Head of caudate nucleus (tissue), 42 donors: ENCODE measurements at places on chromosomes 7 and 10.

GRCh38 chr7:70785427-70785826, 346.5 kb upstream of the GALNT17 start:
- DNase-seq, result no peak

GRCh38 chr7:129240119-129240820, 15.4 kb downstream of the AHCYL2 start:
- no peak for DNase-seq

DNA sequence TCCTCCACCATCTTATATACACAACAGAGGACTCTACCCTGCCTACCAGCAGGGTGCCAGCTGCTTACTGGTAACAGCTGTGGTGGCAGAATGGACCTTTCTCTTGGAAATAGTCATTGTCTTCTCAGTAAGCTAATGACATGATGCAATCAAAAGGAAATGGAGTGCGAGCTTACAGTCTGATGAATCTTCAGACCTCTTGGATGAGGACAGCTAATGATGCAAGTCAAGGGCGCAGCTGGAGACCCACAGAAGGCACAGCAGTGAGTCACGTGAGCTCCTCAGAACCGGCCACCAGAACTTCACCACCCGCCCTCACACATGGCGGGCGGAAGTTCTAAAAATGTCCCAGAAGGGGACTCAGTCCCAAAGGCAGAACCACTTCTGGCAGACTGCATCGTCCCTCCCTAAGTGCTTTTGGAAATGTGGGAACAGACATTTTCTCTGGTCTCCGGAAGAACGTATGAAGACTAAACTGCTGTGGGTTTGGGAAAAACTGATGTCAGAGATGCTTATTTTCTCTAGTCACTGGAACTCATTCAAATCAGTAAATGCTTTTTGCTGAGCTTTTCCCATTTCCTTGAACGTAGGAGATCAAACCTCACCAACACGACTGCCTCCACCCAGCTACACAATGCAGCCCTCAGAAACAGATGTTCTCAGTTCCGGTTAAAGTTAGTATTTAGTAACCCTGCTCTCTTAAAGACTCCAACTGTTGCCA, 96.4 kb downstream of the FAS start:
- no peak for DNase-seq

DNA sequence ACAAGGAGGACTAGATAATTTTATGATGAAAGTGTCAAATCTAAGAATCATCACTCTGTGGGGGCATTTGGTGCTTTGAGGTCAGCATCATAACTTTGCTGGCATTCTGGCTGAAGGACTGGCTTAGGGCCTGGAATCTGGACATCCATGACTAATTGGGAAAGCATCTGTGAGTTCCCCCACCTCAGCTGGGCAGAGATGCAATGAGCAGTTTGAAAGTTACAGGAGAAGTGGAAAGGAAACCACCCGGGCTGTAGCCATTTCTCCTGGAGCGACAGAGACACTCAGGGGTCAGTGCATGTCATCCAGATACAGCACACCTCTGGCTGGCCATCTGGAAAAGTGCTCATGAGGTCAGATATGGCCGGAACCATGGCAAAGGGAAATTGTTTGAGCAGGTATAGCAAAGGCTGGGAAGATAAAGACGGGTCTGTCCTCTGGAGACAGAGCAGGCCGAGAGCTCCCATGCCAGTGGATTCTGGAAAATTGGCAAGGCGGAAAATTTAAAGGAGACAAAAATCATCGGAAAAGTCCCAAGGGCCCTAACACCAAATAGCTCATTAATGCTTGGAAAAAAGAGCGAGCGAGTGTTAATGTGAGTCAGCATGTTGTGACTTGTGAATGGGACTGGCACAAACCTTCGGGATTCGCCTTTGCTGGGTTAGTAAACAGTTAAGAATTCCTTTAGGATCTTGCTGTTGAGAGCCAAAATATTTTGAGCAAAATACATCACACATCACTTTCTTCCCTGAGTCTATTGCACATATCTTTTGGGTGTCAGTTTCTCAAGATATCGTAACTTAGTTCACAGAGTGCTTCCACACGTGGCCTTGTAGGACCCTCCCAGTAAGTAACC, 188.4 kb upstream of the AGK start:
- DNase-seq, result no peak

GRCh38 chr10:120824881-120825309, 26.3 kb upstream of the WDR11 start:
- peak; percentile 34 for DNase-seq

DNA sequence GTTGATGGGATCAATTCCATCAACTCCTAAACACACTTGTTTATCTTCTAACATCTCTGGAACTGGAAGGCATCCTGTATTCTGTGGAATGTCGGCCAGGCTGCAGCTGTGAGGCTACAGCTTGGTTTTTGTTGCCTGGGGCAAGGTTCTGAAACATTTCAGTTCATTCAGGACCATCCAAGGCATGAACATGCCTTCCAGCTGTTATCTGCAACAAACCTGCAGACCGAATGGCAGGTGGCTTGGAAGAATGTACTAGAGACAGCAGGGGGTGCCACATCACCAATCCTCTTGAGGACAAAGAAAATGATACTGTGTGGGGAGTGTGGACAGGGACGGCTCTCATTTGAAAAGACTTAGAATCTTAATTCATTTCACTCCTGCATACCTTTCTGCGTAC, 12.4 kb downstream of the PAPOLB start:
- DNase-seq, result peak; percentile 24

DNA sequence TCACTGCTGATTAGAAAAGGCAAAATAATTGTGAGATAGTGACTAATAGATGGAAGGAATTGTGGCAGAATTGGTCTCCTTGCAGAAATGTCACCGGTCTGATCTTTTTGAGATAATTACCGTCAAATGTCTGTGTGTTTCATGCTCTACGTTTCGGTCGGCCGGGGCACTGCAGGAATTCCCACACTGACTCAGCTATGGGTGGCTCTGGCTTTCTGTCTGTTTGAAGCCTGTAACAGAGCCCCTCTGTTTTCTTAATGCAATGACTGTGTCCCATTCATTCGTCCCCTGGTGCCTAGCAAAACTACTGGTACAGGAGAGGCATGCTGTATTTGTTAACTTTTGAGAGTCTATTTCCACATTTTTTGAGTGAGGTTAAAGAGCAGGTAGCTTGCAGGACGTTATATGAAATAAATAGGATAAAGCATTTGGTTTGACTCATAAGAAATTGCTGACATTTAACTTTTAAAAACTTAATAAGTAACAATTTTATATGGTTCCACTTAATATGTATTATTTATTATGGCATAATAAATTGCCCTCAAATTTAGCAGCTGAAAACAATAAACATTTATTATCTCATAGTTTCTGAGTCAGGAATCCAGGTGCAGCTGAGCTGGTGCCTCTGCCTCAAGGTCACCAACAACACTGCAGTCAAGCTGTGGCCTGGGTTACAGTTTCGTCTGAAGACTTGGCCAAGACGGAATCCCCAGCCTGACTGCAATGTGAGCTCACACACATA, 53.3 kb upstream of the CTBP2 start:
- DNase-seq, result peak; percentile 37

- peak; percentile 15 for DNase-seq
These were observed 218.1 kb downstream of the WDR11 start for GRCh38 chr10:121069061-121069850.

- no peak for DNase-seq
These were observed 14.6 kb downstream of the ITGB1 start for GRCh38 chr10:32943395-32943794.

GRCh38 chr7:104388222-104388621, 59.8 kb downstream of the LHFPL3 start:
- DNase-seq, result no peak

DNA sequence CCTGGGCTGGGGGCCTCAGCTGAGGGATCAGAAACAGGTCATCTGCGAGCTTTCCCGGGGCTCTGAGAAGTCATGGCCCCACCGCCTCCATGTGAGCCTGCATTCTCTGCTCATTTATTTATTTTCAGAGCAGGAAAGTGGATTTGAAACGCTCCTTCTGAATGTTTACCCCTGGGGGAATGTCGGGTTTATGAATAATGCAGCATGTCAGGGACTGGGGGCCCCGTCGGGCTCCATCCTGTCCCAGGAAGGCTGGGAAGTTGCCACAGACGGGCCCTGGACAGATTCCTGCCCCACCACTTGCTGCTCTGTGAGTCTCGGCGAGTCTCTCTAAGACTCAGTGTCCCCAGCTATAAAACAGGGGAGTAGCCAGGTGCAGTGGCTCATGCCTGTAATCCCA, 11.9 kb upstream of the GTF2IRD1 start:
- no peak for DNase-seq

- DNase-seq, result no peak
These were observed 331.0 kb downstream of the PRPF18 start for GRCh38 chr10:13917791-13918190.

- DNase-seq, result no peak
These were observed 71.9 kb downstream of the AOAH start for GRCh38 chr7:36652431-36652830.

- DNase-seq, result no peak
These were observed 14.4 kb downstream of the TAS2R41 start for GRCh38 chr7:143492043-143492471.

GRCh38 chr10:124742413-124743190, 1.6 kb downstream of the FAM53B start:
- peak; percentile 38 for DNase-seq

DNA sequence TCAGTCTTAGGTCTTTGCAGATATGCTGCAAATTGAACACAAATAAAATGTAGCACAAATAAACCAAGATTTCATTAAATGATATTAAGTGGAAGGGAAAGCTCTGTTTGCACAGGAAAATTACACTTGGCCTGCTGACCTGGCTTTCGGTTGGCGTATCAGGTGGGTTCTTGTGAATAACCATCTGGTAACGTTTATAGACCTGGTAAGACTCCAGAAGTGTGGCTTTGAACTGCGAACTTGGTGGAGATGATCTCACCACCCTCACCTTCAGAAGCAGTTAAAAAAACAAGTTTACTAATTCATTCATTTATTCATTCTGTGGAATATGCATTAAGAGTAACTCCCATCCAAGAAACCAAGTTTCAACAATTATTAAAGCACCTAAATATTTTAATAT, 28.1 kb downstream of the ATE1 start:
- DNase-seq, result no peak

DNA sequence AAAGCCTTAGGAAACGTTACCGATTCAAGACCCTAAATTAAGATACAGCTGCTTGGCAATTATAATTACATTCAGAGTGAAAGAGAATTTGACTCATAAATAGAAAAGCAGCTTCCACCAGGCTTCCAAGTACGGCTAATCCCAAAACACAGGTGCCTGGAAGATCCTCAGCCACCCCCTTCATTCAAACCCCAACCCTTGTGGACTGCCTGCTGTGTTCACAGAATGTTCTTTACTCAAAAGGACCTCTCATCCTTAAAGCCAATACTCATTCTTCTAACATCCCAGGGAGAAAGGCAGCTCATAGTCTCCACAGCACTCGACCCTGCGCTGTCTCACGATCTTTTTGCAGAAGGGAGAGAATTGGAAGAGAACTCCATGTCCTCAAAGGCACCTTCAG, 32.9 kb downstream of the RNF32 start:
- no peak for DNase-seq

DNA sequence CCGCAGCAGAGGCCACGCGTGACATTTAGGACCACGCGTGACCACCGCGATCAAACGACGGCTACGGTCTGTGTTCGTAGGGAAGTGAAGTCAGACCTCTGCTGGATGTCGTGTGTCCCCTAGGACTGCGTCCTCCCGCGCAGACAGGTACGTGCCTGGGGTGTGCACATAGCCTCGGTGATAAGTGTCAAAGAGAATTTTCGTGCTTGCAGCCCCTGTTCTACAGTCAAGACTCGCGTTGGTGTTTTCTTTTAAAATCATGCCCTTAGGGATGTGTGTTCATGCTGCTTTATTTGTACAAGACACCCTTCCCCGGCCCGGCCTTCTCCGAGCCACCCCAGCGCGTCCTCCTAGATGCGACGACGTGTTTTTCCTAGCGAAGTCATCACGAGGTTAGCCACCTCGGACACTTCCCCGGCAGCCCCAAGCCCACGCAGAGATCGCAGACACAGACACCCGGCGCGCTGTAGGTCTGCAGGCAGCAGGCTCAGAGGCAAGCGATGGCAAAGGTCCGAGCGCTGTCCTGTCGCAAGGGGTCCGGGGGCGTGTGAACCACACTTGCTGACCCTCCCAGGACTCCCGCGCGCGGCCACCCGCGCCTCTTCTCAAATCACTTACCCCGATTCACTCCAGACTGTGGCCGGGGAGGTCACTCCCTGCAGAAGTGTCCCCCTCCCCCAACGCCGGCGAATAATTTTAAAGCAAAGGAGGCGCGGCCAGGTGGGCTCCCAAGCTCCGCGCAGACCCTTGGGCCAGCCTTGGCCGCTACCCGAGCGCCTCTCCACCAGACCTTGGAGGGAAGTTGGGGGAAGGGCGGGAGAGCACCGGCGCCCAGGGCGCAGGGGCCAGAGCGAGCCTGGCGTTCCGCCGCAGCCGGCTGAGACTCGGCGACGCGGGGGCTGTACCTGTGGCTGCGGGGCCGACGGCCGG, 552 bp downstream of the MKX start:
- no peak for DNase-seq

- no peak for DNase-seq
These were observed 176.6 kb upstream of the TNS3 start for GRCh38 chr7:47758546-47758945.
